ENCODE measurements at places on chromosomes 3 and 15.

DNA sequence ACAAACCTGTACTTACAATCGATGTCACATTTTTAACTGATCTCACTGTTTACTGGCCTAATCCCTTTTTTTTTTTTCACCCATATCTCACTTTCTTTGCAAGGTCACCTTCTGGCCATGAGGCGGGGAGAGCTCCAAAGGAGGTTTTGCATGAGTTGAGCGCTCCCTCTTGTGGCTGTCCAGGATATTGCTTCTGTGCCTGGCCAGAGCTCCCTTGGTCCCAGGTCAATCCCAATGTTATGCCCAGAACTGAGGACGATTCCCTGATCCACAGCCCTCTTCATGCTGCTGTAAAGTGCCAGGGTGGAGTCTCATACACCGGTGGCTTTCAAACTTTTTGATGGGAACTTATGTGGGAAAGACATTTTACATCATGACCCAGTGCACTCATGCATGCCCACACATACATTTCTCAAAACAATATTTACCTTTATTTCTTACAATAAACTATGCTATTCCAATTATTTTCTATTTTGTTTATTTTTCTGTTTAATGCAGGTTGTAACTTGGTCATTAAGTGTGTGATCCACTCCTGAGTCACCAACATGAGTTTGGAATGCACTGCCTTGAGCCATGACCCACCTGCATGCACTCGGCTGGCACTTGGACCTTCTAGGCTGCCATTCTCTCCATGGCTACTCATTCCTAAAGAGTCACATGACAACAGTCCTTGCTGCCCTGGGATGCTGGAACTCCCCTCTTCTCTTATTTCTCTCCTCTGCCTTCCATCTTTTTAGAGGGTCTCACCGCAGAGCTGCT lies 9.6 kb upstream of the SST start:
- DNase-seq = peak; percentile 49

GRCh38 chr3:52874864-52875587 lies 22.3 kb downstream of the STIMATE start:
- DNase-seq = no peak

GRCh38 chr15:96690733-96691132 lies 360.2 kb downstream of the NR2F2 start:
- DNase-seq = no peak

DNA sequence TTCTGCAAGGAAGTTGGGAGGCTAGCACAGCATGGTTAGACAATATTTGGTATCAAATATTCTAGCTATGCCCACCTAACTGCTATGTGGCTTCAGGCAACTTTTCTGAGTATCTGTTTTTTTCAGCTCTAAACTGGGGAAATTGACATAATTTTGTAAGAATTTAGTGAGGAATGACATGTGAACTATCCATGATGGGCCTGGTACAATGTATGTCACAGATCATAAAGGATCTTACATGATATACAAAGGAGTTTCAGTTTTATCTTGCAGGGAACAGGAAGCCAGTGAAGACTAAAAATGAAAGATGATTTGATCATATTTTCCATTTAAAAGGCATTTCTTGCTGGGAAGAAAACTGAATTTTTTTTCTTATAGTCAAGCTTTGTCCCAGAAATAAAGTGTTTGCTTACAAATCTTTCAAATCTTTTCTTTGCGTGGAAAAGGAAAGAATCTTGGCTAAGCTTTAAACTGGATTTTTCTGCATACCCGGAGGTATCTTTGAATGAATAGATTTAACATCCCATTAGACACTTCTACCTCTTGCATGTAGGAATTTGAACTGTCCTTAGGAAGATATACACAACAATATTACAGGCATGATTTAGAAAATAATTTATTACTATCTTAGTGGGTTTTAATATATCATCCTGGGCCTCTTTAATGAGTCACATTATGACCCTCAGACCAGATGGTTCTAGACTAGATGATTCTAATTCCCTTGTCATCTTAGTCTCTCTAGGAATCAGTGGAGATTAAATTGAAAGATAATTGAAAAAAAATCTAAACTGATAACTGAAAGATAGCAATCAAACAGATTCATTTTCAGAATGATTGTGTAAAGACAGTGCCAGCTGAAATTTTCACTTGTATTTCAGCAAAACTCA lies 436.0 kb upstream of the THBS1 start:
- DNase-seq = no peak

GRCh38 chr3:139774560-139775302 lies 97.0 kb upstream of the NMNAT3 start:
- DNase-seq = no peak

DNA sequence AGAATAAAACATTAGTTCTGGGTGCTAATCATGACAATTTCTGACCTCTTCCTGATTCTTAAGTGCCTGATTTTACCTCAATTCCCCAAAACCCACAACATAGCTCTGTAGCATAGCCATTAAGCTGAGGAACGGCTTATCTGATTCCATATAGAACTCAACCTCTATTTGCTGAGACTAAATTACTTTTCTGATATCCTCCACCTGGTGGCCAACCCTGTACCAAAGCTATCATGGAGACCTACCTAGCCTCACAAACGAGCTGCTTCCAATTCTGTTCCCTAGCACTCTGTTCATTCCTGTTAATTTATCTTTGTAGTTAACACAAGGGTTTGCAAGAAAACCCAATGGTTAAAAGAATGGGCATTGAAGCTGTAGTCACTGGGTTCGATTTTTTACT lies 245.2 kb downstream of the PLOD2 start:
- no peak for DNase-seq

Data from left colon (tissue), 2 donors.